ENCODE measurements at places on chromosomes 3 and 15.

GRCh38 chr3:86895202-86895601 lies 95.7 kb downstream of the VGLL3 start:
- DNase-seq: no peak

DNA sequence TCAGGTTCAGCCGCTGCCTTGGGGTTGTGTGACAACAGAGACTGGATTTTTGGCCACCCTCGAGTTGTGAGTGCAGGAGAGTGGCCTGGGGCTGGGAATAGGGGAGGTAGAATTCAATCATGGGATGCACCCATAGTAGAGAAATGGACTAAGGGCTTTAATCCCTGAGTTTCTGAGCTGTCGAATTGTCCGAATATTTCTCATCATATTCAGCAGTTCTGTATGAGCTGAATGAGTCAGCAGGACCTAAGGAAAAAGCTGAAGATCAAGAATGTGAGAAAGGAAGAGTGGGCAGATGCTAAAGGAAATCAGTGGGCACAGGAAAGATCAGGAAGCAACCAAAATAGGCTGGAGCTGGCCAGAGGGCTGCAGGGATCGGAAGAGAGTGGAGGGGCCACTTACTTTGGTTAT lies 44.4 kb upstream of the SACM1L start:
- DNase-seq: no peak

- no peak for DNase-seq
Measured at GRCh38 chr3:46947546-46947901, 29.0 kb downstream of the CCDC12 start.

- DNase-seq: no peak
Measured at GRCh38 chr3:114060906-114061655, 4.5 kb downstream of the QTRT2 start.

GRCh38 chr15:67407786-67408185 lies 113.1 kb upstream of the C15orf61 start:
- DNase-seq: no peak

DNA sequence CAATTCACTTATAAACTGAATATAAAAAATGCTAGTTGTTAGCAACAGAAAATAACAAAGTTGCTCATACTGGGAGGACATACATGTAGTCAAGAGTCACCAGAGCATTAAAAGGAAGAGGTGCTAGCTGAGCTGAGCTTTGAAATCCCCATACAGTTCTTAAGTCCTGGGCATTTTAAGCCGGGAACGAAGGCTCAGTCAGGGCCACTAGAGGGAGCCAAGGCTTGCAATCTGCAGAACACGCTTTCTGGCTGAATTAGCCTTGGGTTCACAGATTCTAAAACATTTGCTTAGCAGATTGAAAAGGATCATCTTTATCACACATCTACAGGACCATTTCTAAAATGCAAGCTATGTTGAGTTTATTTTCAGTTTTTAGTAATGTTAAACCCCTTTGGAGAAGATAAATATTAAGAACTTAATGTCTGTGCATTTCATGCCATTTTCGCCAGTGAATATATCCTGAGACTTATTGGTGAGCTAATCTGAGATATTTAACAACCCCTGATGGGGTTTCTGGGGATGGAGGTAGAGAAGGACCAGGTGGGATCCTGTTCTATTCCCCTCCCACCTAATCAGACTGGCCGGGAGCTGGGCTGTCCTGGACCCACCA lies 26.3 kb upstream of the MNS1 start:
- DNase-seq: peak; percentile 20

DNA sequence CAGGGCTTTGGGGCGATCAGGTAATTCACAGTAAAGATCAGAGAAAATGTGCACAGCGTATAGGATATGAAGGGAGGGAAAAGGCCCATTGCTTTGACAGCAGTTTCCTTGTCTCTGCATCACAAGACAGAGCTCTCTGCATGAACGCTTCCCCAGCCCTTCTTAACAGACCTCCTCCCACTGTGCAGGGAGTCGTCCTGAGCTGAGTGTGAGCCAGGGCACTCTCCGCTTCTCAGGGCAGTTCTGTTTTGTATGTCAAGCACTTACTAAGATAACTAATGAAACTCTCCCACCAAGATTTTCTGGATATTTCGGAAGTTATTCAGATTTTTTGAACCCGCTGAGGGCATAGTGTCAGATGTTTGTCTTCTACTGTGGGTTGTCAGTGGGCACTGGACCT lies 105.8 kb upstream of the C15orf61 start:
- DNase-seq: no peak

GRCh38 chr3:106829206-106829605 lies 548.0 kb upstream of the CCDC54 start:
- DNase-seq: no peak

Measured in activated gamma-delta T cell treated with anti-CD3 and anti-CD28 coated beads, Interleukin-2, amount 50 U/mL, for 16 hours (primary cell).